ENCODE measurements at places on chromosomes 1 and 21.

- no peak for DNase-seq
Observed at GRCh38 chr1:226717256-226717909, 21.7 kb downstream of the ITPKB start.

DNA sequence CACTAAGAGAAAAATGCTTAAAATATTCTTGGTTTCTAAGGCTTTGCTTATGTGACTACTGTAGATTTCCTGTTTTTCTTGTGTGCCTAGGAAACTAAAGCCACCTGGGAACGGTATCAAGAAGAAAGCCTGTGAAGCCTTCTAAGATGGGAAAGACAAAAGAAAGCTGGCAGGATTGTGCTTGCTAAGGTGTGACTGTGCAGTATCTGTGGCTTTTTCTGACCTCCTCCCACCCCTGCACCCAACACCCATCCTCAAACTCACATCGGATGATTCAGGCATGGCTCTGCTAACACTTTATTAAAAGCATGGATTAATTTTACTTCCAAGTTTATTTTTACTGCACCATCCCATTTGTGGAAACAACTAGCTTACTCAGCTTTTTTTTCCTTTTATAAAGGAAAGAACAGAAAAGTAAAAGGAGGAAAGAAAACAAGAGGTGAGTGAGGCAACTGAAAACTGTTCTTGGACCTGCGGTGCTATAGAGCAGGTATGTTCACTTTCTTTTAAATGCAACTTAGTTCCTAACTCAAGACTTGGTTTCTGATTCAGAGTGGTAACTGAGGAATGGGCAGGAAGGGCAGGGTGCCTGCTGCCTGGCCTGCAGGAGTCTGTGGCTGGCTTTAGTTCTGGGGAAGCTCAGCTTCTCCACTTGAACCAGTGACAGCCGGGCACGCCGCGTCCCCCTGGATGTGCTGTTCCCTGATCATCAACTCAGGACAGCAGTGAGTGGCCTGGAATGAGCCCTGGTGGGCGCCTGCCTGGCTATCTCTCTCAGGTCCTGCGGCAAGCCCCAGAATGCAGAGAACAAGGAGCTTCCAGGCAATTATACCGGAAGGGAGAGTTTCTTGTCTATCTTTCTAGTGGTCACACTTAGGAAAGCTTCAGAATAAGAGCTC is at the start of gene GBP6:
Gene GBP6, plus strand, starts transcription at position 422 of the 899 bp plus-strand sequence. CDS start 4,493 bp downstream, outside the sequence.
- peak; percentile 26 for DNase-seq

DNA sequence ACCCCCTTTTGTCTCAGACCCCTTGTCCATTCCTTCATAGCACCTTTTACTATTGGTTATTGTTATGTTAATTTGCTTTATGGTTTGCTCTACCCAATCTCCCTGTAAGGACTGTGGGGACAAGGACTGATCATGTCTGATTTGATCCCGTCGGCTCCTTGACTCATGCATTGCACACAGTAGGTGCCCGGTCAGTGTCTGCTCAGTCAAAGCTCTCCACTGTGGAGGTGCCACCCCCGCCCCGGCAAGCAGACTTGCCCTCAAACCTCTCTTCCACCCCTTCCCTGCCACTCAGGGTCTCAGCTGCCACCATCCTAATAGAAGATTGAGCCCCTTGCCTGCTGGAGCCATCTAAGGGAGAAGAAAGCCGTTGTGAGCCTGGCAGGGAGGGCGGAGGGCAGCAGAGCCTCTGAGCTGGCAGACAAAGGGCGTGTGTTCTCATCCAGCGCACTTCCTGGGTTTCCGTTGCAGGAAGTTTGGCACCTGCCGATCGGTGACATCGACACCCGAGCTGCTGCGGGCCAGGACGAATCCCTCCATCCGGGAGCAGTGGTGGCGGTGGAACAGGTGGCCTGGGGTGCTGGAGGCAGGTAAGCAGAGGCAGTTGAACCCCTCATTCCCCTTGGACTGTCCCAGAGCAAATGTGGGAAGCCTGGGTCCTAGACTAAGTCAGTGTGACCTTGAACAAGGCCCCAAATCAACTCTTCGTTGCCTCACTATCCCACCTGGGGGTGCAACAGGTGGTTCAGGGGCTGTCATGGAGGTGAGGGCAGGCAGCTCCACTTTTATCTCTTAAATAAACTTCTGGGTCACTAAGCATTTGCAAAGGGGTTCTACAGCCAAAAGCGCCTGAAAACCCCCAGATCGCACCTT is 2.2 kb upstream of the FBLIM1 start:
- no peak for DNase-seq

GRCh38 chr1:229538945-229539344 is 19.6 kb downstream of the ABCB10 start:
- DNase-seq, result no peak

DNA sequence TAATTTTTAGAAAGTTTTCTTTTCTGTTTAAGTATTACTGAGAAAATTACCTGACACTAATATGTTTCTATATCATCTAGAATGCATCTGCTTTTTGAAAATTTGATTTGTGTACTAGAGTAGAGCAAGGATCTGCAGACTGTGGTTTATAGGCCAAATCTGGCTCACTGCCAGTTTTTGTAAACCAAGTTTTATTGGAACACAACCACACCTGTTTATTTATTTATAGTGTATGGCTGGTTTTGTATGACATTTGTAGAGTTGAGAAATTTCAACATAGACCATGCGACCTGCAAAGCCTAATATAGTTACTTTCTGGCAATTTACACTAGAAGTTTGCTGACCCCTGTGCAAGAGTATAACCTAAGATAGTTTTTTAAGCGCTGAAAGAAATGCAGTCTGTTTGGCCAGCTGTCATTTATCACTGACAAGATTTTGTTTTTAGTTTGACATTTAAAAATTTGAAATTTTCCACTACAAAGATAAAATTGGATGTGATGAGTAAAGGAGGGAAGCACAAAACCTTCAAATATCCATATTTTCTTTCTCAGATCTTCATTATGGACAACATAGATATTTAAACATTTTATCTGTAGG is 36.1 kb upstream of the CACYBP start:
- no peak for DNase-seq

DNA sequence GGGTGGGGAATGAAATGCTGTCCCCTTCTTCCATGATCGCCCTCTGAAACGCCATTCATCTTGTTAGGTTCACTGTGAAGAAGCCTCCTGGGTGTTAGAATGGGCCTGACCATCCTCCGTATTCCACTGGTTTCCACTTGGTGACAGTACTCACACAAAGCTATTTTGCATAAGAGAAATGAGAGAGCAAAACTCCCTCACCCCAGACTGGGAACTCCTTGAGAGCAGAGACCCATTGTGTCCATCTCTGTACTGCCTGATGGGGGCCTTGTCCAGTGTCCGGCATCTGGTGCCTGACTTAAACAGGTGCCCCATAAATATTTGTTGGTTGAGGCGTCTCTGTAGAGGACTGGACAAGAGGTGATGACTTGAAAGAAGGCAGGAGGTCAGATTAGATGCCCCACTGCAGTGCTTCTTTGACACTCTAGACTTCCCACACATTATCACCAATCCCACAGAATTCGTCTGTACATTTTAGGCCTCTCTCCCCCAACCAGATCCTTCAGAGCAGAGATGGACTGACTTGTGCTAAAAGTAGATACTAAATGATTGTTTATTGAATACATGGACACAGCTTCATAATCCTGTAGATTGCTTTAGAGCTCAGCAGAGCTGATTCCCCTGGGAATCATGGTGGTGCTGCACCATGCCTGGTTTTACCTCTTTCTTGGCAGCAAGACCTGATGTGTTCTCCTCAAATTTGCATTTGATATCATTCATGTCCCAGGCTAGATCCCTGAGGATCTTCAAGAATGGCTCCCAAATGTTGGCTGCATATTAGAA is 22.4 kb upstream of the KCNA2 start:
- DNase-seq, result no peak

GRCh38 chr1:59738591-59739015 is 76.1 kb upstream of the HOOK1 start:
- no peak for DNase-seq

GRCh38 chr1:97159342-97159741 is 437.8 kb downstream of the PTBP2 start:
- no peak for DNase-seq

DNA sequence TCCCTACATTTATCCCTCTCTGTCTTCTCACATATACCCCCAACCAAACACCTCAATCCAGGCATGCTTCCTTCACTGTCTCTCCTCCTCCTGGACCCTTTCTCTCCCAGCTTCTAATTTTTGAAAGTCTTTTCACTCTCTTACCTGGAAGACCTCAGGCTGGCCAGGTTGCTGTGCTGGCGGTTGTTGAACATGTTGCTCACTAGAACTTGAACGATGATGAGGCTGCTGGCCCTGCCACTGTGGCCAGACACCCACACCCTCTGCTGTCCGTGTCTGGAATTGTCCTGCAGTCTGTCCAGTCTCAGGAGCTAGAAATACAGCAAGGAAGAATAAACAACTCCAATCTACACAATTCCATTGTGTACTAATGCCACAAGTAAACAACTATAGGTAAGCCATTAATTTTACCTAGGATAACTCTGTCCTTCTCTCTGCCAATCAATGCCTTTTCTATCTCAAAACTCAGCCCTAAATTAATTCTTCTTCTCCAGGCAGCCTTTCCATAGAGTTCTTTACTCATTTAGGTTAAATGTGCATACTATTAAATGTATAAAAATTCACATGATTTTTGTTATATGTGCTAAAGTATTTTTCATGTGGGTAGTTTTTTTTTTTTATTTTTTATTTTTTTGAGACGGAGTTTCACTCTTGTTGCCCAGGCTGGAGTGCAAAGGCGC is 5.1 kb upstream of the CTSK start:
- peak; percentile 67 for DNase-seq

- DNase-seq, result no peak
Observed at GRCh38 chr1:245245021-245245667, 90.4 kb downstream of the KIF26B start.

DNA sequence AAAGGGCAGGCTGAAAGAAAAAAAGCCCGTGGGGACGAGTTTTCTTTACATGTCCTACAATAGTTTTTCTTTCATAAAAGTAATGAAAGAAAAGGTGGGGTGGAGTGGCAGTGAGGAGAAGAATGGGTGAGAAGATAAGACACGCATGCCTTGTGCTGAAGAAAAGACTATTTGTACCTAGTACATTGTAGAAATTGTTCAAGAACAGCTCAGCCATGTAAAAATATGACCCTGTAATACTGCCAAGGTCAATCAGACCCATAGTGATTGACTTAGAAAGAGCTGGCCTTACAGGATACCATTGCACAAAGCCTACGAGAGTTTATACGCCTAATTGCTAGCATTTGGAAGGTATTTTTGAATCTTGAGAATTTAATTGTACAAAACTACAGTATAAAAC is 126.0 kb upstream of the NRIP1 start:
- DNase-seq, result no peak

DNA sequence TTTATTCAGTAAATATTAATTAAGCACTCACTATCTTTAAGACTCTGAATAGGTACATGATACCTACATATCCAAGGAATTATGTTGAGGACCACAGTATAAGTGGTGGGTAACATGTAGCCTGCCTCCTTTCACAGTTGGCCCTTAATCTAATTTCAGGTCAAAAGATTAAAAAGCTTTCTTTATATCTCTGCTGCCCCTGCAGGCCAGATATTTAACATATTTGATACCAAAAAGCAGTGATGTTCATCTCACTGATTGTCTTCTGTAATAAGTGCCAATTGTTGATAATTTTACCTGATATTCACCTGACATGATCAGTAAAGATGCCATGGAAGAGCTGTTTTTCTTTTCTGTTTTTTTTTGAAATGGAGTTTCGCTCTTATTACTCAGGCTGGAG is 36.5 kb downstream of the RLF start:
- no peak for DNase-seq

DNA sequence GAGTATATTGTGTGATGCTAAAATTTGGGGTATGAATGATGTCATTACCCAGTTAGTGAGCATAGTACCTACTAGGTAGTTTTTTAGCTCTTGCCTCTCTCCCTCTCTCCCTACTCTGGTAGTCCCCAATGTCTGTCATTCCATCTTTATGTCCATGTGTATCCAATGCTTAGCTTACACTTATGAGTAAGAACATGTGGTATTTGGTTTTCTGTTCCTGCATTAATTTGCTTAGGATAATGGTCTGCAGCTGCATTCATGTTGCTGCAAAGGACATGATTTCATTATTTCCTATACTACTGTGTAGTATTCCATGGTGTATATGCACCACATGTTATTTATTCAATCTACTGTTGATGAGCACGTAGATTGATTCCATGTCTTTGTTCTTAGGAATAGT is 54.4 kb upstream of the NEGR1 start:
- no peak for DNase-seq

DNA sequence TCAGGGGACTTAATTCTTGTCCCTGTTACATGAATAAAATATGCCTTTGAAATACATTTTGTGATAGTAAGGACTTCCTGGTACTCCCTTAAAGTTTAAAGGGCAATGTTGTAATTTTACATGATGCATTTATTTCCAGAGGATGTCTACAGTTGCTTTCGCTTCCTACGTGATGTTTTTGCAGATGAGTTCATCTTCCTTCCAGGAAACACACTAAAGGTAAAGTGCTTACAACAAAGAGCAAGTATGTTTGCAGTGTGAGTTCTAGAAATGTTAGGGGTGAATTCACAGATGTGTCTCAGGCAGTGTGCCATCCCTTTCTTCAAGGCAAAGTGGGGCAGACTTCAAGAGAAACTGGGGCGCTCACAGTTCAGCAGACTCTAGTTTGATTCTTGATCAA is 31.2 kb downstream of the GNPAT start:
- DNase-seq, result no peak

DNA sequence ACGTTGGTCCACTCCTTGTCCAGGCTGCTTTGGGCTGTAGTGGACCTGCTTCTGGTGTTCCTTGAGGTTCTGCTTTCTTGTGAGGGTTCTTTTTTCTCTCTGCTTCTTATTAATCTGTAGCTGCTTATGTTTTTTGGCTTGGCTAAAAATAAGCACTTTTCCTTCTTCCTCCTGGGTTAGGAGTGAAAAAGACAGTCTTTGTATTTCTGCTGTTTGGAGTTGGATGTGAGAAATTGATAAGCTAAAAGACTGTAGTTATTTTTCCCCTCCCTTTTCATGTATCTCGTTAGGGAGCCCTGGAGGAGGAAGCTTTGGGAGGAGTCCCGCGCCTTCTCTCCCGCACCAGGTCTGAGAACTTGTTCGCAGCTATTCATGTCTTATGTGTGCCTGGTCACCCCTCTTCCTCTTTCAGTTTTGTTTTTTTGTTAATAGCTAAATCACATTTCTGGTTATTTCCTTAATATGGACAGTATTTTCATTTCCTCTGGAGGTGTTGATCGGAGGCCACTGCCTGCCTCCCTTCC is 79.0 kb downstream of the GALNT2 start:
- DNase-seq, result no peak

GRCh38 chr1:59279645-59280044 is 17.2 kb upstream of the FGGY start:
- no peak for DNase-seq

- DNase-seq, result no peak
Observed at GRCh38 chr1:36523850-36524249, 41.1 kb upstream of the CSF3R start.

- DNase-seq, result no peak
Observed at GRCh38 chr1:178942285-178943198, 71.7 kb upstream of the ANGPTL1 start.
